Muscle of leg (tissue), 16 donors: ENCODE measurements at places on chromosomes 12 and 14. TPM values are rescaled to one million over a fixed set of nuclear protein-coding genes. Genes with fewer than 3 reads are reported as not detected.

The PTCSC3 gene
- not detected for total RNA-seq

The PCED1B gene
- total RNA-seq, result 0.22 TPM

The AQP2 gene
- not detected for total RNA-seq

The CLEC2A gene
- not detected for total RNA-seq

The BICDL1 gene
- 1.3 TPM for total RNA-seq

- peak; percentile 47 for DNase-seq
Observed at GRCh38 chr14:93073358-93073707, 42.4 kb downstream of the ITPK1 start.

GRCh38 chr12:132448463-132448820 is 41.5 kb upstream of the FBRSL1 start:
- peak; percentile 89 for DNase-seq

GRCh38 chr12:119669744-119670472 is 2.0 kb downstream of the PRKAB1 start:
- no peak for DNase-seq

DNA sequence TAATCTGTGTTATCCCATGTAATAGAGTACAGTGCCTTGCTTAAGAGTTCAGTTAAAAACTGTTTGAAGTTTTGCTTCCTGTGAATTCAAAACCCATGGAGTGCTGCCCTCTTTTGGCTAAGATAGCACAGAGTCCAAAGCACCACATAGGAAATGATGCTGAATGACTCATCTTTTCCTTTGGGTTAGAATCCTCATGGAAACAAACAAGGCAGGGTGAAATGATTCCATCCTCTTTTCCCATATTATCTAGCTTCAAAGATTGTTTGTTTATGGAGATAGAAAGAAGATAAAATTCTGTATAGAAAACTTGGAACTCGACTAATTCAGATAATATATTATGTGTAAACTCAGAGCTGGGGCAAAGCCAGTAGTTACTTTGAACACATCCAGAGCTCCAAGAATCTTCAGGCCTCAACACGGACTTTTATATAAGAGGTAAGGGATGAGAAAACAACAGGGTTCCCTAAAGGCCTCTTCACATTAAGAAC is 87.4 kb downstream of the OTOGL start:
- DNase-seq, result peak; percentile 98

- DNase-seq, result peak; percentile 92
Observed at GRCh38 chr14:22872033-22872832, 693 bp downstream of the LRP10 start.

DNA sequence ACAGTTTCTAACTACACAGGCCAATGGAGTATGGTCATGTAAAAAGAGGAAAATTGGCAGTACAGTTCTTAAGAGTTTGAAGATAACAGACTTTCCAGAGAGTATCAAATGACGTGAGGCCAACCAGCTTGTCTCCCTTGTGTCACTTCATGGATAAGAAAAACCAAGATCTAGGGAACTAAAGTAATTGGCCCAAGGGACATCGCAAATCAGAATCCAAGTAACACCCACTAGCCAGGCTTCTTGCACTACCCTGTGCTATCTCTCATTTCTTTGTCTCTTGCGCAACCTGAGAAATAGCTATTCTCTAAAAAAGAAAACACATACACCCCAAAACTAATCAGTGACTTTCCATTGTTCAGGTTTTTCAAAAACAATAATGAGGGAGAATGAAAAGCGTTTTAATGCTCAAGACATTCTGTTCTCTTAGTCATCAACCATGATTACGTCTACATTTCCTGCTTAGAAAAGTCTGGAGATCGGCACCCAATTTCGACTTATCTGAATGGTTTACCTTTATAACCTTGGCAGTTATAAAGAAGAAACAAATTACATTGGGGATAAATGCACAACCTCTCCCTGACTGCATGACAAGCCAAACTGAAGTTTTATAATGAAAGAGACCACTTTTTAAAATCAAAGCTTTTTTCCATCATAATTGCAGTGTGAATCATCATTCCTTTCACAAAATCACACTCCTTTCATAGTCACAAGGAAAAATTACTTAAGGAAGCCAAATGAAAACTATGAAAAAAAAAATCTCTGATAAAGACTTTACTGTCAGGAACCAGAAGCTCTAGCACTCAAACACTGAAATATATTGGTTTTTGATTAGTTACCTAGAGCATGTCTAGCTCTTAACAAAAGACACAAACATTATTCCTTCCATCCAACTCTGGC is 42.1 kb downstream of the TMTC1 start:
- DNase-seq, result no peak

DNA sequence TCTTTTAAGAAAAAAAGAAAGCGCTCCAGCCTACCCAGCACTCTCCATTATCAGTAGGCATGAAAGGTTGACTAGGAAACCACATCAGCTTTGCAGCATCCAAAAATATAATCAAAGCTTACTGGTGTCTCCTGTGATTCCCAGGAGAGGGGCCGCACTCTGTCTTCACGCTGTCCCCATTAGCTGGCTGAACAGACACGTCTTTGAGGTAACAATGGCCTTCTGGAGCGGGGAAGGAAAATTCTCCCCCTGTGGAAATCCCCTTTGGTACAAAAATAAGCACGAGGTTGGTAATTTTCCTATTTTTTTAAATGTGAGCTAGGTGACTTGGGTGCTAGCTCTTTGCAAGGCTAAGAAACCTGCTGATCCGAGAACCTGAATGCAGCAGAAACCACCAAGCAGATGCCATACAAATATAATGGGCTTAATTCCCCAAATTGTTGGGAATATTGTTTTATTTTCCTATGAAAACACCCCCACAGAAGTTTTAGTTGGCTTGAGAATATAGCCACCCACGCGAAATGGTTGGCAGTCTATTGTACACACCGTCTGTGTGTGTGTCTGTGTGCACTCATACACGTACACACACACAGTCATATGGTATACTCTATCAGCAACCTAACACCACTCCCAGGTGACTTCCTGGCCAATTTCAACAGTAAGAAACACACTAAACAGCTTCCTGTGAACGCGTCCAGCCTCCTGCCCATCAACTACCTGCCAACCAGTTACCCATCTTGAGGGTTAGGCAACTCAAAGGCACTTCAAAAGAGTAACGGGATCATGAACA is 71.2 kb downstream of the KSR2 start:
- DNase-seq, result no peak

GRCh38 chr12:109741970-109742703 is 28.5 kb downstream of the FAM222A start:
- DNase-seq, result no peak

- DNase-seq, result peak; percentile 13
Observed at GRCh38 chr12:104903648-104904423, 54.3 kb downstream of the SLC41A2 start.

- no peak for DNase-seq
Observed at GRCh38 chr12:123468786-123469185, 10.8 kb downstream of the SNRNP35 start.

GRCh38 chr12:80187660-80188090 is 88.3 kb downstream of the OTOGL start:
- peak; percentile 84 for DNase-seq

DNA sequence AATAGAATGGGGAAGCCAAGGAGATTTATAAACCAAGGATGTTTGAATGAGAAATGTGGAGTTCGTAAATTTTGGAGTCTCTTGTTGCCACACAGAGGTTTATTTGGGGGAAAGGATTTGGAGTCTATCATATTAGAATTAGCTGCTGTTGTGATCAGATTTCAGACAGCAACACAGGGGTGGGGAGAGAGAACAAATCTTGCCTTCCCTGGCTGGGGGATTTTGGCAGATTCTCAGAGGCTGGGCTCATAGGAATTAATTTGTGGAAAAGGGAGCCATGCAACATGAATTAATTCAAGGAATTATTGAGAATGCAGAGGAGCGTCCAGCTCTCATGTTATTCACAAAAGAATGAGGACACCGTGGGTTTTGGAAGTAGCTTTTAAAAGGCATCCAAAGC is 73.9 kb upstream of the PRMT8 start:
- peak; percentile 52 for DNase-seq

GRCh38 chr12:112349431-112349830 is 32.8 kb downstream of the HECTD4 start:
- DNase-seq, result peak; percentile 62

DNA sequence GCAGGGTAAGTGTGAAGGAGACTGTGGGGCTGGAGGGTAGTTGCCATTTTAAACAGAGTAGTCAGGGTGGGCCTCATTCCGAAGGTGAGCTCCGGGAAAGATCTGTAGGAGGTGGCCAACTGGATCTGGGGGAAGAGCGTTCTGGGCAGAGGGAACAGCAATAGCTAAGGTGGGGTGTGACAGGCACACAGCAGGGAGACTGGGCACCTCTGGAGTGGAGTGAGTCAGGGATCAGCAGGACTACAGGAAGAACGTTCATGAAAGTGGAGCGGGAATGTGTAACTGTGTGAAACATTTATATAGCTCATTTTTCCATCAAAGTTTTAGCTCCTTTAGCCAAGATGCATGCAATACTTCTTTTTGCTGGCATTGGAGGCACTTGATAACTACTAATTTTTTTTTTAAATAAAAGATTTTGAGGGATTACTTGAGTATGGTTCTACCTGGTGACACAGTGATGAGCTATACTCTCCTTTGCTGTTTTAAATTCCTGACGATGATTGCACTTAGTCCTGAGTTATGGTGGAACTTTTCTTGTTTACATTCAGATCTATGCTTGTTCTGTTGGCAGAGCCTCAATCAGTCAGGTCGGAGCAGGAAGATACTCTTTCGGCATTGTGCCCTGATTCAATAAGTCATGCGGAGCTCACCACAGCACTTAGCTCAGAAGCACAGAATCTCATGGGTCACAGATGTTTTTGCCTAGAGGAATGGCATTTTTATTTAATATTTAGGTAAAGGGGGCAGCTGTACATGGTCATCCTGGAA is 106.4 kb downstream of the WIF1 start:
- no peak for DNase-seq

GRCh38 chr12:51475543-51475942 is 50.9 kb downstream of the SLC4A8 start:
- DNase-seq, result no peak

DNA sequence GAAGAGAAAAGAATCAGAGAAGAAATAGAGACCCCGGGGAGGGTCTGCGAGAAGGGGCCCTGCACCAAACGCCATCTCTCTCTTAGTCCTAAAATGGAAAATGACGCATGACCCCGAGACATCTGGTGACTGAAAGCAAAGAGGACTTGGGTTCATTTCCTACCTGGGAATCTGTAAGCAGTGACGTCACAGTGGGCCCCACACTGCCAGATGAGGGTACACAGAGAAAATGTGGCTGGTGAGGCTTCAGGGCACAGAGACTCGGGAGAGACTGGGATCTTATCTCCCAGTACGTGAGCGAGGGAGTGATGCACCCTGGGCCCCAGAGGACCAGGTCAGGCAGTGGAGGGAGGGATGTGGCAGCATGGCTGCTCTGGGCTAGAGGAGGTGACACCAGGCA is 288.1 kb upstream of the SFSWAP start:
- no peak for DNase-seq

GRCh38 chr12:108505129-108505528 is 9.9 kb upstream of the FICD start:
- no peak for DNase-seq

DNA sequence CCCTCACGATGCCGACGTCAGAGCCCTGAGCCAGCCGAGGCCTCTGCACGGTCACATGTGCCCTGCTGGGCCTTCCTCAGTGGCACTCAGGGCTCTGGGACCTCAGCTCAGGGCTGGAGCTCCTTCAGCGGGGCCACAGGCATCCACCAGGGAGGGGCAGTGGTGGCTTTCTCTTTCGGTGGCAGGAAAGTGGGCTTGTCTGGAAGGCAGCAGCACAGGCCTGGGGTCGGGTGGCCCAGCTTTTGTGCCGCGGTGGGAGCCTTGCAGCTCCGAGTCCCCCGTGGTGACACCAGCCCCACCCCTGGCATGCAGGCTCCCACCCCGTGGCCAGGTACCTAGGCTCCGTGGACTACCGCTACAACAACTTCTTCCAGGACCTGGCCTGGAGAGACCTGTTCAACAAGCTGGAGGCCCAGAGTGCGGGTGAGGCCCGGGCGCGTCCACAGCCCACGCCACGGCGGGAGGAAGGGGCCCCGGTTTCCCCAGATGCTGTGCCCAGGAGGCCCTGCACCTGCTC is 14.2 kb upstream of the TEX22 start:
- no peak for DNase-seq

- no peak for DNase-seq
Observed at GRCh38 chr14:103909531-103910261, 18.6 kb upstream of the TDRD9 start.

DNA sequence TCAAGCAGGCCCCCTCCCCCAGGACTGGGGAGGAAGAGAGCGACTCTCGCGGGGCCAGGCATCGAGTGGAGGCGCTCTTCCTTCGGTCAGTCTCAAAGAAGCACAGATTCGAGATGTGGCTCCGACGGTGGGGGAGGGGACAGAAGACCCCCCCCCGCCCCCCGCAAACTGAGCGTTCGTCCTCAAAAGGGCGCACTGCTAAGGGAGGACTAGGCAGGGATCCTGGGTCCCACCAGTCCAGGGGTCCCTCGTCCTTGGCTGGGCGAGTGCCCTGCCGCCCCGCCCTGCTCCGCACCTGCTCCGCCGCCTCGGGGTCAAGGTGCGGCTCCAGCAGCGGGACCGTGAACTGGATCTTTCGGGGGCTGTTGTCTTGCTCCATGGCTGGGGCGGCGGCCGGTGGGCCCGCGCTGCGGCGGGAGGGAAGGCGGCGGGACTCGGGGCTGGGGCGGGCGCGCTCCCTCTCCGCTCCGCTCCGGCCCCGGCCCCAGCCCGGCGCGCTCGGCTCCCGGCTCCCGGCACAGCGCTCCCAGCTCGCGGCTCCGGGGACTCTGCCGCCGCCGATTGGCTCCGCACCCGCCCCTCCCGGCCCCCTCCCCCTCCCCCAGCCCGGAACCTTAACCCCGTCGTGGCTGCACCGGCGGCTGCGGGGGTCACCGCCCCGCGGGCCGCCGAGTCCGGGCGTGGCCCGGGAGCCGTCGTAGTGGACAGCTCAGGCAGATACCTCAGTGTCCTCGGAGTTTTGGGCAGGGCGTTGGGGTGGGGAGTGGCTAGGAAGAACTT is at the start of gene PPP1R1A:
Gene PPP1R1A (minus strand): TSS at position 550 of the 780 bp plus-strand sequence. CDS start 171 bp downstream, at position 379.
- peak; percentile 31 for DNase-seq

GRCh38 chr12:44441155-44441554 is 435.0 kb downstream of the NELL2 start:
- DNase-seq, result no peak

- no peak for DNase-seq
Observed at GRCh38 chr12:48084841-48085460, 20.9 kb downstream of the SENP1 start.

- no peak for DNase-seq
Observed at GRCh38 chr14:103705118-103705503, 10.1 kb downstream of the XRCC3 start.

GRCh38 chr12:85834378-85834777 is 1.8 kb downstream of the RASSF9 start:
- no peak for DNase-seq

- DNase-seq, result peak; percentile 2
Observed at GRCh38 chr14:61838661-61839245, 76.5 kb downstream of the SNAPC1 start.

DNA sequence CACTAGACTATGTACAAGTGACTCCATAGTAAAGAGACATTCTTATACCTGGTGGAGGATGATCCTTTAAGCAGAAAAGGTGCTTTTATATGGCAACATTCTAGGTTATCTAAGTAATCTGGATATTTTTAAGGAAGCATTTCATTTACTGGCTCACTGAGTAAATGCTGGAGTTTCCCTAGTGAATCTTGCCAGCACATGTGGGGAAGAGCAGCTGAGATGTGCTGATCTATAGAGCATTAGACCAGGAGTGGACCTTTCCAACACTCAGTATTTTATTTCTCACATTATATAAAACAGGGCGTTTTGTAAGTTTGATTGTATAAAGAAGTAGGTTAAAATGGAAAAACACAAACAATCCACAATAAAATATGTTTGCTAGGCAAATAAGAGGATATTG is 478.5 kb downstream of the ATP23 start:
- peak; percentile 86 for DNase-seq
